ENCODE measurements at places on chromosomes 13 and 19.

GRCh38 chr19:22427547-22427946 is 5.4 kb upstream of the ZNF98 start:
- DNase-seq = no peak

DNA sequence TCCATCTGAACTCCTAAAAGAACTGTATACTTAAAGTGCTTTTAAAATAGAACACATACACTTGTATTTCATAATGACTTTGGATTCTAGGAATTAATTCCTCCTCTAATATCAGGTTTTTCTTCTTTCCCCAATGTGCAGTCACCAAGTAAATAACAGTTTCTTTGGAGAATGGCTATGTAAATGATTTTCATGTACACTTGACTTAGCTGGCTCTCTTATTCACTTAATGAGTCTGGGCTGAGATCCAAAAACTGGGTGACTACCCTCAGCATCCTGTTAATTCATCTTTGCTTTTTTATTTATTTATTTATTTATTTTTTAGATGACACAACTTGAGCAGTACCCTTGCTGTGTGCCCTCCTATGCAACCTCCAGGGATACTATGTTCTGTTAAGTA is 1003.7 kb downstream of the SLITRK1 start:
- DNase-seq = no peak

DNA sequence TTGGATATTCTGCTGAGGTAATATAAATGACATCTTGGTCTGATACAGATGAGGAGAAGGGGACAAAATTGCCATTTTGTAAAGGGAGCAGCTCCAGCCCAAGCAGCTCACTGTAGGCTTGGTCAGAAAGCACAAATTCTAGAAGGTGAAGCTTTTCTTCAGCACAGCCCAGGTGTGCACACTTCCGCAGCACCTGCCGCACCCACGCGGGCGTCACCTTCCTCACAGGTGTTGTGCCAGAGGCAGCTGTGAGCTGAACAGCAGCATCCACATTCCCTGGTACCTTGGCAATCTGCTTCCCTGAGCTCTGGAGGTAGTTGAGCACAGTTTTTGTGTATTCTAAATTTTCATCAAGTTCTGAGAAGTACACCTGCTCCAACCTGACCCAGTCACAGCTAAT is 79.0 kb downstream of the SACS start:
- DNase-seq = no peak

GRCh38 chr13:59677966-59678814 is 485.5 kb downstream of the DIAPH3 start:
- DNase-seq = no peak

- DNase-seq = no peak
These were observed 12.3 kb upstream of the LENG8 start for GRCh38 chr19:54436628-54437252.

- no peak for DNase-seq
These were observed 699 bp downstream of the TMEM259 start for GRCh38 chr19:1019980-1020867.

- no peak for DNase-seq
These were observed 389.5 kb downstream of the PCDH9 start for GRCh38 chr13:66840621-66841020.

GRCh38 chr13:106233134-106233735 is 302.2 kb downstream of the EFNB2 start:
- DNase-seq = no peak

GRCh38 chr13:87355451-87355850 is 315.7 kb upstream of the SLITRK5 start:
- no peak for DNase-seq

GRCh38 chr19:44552324-44552723 is 22.8 kb upstream of the CEACAM20 start:
- DNase-seq = no peak

DNA sequence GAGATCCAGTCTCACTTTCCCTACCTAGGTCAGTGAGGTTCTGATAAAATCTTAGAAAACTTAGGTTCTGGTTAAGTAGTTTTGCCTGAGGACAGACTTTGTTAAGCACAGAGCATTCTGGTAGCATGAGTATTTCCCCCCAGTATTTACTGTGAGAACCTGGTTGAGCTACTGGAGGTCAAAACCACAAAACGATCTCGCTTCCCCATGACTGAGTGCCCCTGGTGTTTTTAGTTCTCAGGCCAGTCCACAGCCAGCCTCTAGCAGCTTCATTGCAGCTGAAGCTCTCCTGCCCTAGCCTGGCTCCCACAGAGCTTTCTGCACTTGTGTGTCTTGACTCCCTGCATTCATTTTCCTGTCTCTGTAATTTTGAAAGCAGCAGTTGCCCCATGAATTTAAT is 1138.2 kb downstream of the UQCRFS1 start:
- DNase-seq = no peak

DNA sequence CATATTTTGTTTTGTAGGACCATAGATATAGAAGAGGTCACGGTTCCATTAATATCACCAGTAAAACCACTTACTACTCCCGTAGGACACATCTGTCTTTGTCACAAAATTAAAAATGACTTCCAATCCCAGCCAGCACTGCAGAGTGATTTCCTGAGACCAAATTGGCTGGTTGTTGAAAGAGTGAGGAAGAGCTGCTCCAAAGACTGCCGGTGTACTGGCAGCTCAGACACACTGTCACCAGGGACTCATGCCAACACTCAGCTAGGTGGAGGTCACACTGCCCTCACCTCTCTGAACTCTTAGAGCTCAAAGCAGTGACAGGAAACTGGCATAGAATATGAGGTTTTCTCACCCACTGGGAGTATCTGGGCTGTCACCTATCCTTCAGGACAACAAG is 52.1 kb downstream of the FLT1 start:
- DNase-seq = no peak

- peak; percentile 17 for DNase-seq
These were observed 18.1 kb upstream of the LRP3 start for GRCh38 chr19:33175886-33176669.

All from stimulated activated CD4-positive, alpha-beta T cell treated with anti-CD3 and anti-CD28 coated beads, Interleukin-15, amount 100 ng/mL, for 1 hour (primary cell).